ENCODE measurements at places on chromosomes 13 and 19.

GRCh38 chr19:3483226-3483628 lies at the start of gene SMIM44:
Gene SMIM44, minus strand, starts transcription at chr19:3483441. Its CDS starts 38 bp downstream, at chr19:3483403.
- DNase-seq, result no peak

DNA sequence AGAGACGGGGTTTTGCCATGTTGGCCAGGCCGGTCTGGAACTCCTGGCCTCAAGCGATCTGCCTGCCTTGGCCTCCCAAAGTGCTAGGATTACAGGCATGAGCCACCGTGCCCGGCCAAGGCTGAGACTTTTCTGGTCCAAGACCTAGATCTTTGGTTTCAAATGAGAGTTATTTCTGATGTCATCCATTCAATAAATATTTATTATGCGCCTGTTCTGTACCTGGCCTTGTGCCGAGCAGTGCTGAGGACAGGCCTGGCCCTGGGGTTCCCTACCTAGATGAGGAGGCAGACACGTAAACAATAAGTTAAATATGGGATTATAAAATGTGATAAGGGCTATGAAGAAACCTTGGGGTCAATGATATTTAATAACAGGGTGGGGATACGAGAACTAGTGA lies 4.5 kb downstream of the RELB start:
- DNase-seq, result no peak

GRCh38 chr19:35468637-35469036 lies 20.6 kb downstream of the FFAR2 start:
- DNase-seq, result no peak

GRCh38 chr19:49071860-49072547 lies 495 bp downstream of the KCNA7 start:
- no peak for DNase-seq

DNA sequence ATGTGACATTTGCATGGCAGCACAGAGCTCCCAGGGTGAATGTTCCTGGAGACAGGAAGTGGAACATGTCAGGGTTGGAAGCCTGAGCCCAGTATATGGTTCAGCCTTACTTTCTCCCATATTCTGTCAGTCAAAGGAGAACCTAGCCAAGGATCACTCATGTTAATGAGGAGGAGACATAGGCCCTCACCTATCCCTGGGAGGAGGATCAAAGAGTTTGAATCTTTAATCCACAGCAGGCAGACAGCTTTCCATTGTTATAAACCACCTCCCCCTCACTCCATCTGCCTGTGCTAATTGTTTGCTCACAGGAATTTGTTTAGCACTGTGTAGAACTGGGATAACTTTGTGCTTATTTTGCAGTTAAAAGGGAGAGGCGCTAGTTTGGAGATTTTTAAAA lies 1069.1 kb downstream of the EFNB2 start:
- DNase-seq, result no peak

- peak; percentile 95 for DNase-seq
Observed at GRCh38 chr19:58554494-58555368, at the start of gene CHMP2A. Gene CHMP2A, minus strand, starts transcription at chr19:58555105. Its CDS starts 893 bp downstream, at chr19:58554212.

DNA sequence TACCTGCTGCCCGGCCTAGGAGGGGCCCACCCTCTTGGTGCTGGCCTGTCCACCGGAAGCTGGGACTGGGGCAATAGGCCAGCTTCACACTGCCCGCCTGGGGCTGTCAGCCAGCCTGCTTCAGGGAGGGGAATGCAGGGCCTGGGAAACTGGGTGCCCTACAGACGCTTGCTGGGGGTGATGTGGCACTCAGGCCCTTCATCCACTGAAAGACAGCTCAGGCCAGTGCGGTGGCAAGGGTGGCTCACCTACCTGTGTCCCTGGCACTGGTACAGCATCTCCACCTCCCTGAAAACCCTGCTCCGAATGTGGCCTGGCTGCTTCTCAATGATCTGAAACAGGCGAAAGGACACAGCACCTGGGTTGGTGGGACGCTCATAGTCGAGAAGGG lies 7.8 kb downstream of the MKNK2 start:
- DNase-seq, result no peak

- DNase-seq, result no peak
Observed at GRCh38 chr19:33268162-33268991, 34.0 kb downstream of the CEBPA start.

- DNase-seq, result no peak
Observed at GRCh38 chr19:12913011-12913561, 6.0 kb downstream of the SYCE2 start.

DNA sequence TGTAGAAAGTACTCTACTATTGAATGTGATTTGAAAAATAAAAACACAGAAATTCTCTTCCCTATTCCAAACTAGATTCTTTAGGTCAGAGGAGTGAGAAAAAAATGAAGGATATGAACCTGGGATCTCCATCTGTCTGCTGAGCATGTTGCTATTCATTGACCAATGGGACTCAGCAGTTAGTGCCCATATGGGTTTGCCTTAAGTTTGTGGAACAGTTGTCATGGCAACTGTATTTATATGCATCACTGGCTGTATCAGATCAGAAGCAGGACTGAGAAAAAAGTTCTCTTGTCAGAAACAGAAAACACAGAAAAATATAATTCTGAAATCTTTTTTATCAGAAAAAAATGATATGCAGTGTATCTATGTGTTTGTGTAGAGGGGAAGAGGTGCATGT lies 73.3 kb upstream of the ATXN8OS start:
- DNase-seq, result no peak

DNA sequence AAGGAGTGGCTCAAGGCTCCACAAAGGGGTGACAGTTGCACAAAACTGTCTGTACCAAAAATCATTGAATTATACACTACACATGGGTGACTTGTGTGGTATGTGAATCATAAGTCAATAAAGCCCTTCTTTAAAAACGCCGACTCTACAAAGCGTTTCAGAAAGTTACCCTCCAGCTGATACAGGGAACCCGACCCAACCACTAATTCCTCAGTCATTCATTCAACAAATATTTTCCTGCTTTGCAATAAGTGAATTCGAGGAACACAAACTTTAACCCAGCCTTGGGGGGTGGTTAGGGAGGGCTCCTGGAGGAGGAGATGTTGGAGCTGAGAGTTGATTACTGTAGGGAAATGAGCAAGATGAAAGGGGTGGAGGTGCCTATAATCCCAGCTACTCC lies 32.0 kb downstream of the LTBP4 start:
- no peak for DNase-seq

DNA sequence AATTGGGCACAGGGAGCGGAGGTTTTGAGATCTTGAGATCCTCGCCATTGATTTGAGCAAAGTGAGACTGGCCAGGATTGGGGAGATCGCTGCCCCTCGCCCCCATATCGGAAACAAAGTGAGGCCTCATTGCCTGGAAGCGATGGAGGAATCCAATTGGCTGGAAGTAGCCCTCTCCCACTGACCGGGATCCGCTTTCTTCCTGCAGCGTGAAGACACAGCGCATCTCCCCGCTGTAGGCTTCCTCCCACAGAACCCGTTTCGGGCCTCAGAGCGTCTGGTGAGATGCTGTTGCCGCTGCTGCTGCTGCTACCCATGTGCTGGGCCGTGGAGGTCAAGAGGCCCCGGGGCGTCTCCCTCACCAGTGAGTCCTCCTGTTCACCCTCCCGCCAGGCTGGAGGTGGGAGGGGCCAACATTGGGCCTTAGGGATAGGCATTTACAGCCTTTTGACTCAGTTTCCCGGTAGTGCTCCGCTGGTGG lies 438 bp downstream of the PRKCSH start:
- DNase-seq, result peak; percentile 30

DNA sequence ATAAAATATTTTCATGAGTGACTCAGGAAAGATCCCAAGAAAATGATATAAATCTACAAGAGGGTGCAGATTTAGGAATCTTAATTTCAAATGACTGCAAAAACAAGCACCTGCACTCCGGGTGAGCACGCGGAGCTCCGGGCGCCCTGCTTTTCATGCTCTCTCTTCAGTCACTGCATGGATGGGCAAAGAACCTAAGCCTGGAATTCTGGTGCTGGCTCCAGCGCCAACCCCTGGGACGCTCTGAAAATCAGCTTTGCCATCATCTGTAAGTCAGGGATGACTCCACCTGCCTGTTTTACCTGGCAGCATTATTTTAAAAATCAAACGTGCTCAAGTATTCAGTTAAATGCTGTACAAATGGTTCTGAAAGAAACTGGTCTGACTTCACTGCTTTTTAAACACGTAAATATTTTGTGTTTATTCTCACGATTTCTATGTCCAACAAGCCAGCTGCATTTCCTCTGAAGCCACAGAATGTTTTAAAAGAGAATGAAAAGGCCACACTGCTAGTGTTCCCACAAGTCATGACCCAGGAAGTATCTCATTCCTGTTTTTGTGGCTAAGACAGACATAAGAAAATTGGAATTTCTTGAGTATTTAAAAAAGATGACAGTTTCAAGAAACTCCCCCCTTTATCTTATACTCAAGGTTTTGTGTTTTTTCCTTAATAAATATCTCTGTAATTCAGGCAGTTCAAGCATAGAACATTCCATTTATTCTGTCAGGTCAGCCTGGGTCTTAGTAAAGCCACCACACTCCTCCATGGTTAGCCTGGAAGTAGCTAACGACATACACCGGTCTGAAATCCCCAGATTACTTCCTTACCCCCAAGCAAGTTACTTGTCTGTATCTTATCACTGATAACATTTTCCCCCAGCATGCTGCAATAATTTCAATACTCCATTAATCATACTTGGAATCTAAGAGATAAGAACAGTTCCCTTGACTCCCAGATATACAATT lies 81.1 kb downstream of the COL4A1 start:
- no peak for DNase-seq

DNA sequence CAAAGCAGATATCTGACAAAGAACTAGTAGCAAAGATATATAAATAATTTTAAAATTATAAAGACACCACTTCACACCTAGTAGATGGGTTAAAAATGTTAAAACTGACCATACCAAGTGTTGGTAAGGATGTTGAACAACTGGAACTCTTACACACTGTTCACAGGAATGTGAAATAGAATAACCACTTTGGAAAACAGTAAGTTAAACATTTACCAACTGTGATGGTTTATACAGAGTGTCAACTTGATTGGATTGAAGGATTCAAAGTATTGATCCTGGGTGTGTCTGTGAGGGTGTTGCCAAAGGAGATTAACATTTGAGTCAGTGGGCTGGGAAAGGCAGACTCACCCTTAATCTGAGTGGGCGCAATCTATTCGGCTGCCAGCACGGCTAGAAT lies 19.2 kb downstream of the UTP14C start:
- no peak for DNase-seq

DNA sequence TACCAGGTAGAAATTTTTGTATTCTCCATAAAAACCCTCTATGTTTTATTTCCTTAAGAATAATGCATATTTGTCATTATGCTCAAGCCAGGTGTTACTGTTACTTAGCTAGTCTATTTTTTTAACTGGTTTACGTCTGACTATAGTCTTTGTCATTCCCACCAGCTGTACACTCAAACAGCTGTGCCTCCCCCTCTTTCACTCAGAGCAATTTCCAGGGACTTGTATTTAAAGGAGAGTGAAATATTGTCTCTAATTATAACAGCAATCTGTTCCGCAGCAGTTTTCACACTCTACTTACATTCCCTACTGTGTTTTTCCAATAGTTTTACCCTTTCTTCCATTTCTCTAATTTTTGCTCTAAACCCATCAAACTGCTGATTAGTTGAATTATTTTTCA lies 813.6 kb upstream of the MIR17HG start:
- DNase-seq, result no peak

DNA sequence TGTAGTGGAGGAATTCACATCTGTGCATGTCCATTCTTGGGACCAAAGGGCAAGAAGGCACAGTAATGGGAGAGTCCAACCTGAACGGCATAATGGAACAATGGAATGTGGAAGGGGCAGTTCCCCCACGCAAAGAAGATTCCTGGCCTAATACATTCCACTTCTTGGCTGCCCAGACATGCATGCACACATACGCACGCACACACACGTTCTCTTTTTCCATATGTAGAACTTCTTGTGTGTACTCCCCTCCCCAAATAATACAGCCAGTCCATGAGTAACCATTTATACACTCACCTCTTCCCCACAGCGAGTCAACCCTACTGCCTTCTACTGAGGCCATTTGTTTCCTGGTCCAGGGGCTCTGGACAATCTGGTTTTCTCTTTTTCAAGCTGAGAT lies 6.0 kb upstream of the STK24 start:
- DNase-seq, result no peak

DNA sequence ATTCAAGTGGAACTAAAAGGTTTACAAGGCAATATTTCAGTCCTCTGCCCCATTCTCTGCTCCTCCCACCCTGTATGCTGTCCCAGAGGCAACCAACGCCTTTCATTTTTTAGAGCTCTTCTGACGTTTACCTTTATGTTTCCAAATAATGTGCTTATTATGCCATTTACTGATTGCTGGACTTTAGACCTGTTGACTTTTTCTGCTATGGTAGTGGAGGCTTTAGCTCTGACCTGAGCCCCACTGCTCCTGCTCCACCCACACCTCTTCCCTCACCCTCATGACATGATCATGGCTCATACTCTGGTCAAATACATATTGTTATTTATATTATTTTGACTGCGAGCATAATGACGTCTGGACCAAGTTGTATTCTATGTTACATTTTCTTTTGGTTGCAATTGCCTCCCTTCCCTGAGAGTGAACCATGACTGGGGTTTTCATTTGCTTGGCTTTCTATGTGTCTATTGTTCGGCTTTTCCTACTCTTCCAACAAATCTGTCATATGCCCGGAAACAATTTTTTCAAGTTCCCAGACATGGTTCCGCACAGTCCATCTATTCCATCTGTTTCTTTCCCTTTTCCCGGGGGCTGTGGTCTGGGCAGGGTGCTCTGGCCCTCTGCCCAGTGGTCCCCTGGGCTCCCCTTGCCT lies 31.4 kb upstream of the GJB6 start:
- DNase-seq, result no peak

DNA sequence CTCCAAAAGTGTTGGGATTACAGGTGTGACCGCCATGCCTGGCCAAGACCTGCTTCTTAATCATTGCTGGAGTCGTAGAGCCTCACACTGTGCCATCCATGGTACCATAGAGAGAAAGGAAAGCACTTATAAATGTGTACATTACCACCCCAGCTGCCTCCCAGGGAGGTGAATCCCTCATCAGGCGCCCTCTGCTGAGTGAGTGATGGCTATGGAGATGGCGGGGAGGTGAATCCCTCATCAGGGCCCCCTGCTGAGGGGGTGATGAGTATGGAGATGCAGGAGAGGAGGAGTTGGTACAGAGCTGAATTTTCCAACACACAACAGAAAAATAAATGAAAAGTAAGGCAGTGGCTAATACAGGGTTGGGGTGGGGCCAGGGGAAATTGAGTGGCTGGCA lies 263.4 kb downstream of the UQCRFS1 start:
- DNase-seq, result no peak

DNA sequence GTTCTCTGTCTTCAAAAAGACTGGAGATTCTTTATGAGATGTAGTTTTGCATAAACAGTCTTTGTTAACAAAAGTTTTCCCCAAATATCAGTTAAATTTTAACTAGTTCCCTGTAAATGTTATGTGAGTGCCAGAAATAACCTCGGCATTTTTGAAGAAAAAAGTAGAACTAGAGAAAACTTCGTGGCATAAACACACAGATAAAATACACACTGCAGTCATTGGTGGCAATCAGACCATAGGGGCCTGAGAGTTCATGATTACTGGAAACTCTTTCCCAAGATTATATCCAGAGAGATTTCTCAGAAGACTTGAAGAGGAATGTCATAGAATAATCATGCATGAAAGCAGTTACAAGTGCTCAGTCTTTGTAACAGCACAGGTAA lies 190.0 kb downstream of the MZT1 start:
- DNase-seq, result no peak

- DNase-seq, result no peak
Observed at GRCh38 chr13:106232681-106233080, 302.8 kb downstream of the EFNB2 start.

All from CMK (cell line).